Breast epithelium (tissue), 4 donors: ENCODE measurements at places on chromosomes 5 and 9.

- H3K27me3 ChIP-seq: no peaks in the 10 kb centered on the region
- DNase-seq: no peak
- H3K27ac ChIP-seq: peak overlapping the region; percentile 97
- H3K4me3 ChIP-seq: peak overlapping the region; percentile 59
Measured at GRCh38 chr9:136117916-136118319, 757 bp downstream of the TMEM250 start.

GRCh38 chr5:37603072-37603471, 224.0 kb downstream of the WDR70 start:
- no peak for DNase-seq
- H3K36me3 ChIP-seq: no peaks in the 10 kb centered on the region
- H3K27me3 ChIP-seq: no peaks in the 10 kb centered on the region
- no peak overlapping the region for H3K4me3 ChIP-seq
- H3K4me1 ChIP-seq: no peaks in the 10 kb centered on the region

GRCh38 chr5:149320791-149321330, 24.4 kb upstream of the GRPEL2 start:
- H3K27ac ChIP-seq: peak overlapping the region; percentile 1
- H3K4me1 ChIP-seq: no peaks in the 10 kb centered on the region
- H3K4me3 ChIP-seq: no peak overlapping the region
- peak; percentile 80 for DNase-seq
- H3K27me3 ChIP-seq: no peaks in the 10 kb centered on the region

DNA sequence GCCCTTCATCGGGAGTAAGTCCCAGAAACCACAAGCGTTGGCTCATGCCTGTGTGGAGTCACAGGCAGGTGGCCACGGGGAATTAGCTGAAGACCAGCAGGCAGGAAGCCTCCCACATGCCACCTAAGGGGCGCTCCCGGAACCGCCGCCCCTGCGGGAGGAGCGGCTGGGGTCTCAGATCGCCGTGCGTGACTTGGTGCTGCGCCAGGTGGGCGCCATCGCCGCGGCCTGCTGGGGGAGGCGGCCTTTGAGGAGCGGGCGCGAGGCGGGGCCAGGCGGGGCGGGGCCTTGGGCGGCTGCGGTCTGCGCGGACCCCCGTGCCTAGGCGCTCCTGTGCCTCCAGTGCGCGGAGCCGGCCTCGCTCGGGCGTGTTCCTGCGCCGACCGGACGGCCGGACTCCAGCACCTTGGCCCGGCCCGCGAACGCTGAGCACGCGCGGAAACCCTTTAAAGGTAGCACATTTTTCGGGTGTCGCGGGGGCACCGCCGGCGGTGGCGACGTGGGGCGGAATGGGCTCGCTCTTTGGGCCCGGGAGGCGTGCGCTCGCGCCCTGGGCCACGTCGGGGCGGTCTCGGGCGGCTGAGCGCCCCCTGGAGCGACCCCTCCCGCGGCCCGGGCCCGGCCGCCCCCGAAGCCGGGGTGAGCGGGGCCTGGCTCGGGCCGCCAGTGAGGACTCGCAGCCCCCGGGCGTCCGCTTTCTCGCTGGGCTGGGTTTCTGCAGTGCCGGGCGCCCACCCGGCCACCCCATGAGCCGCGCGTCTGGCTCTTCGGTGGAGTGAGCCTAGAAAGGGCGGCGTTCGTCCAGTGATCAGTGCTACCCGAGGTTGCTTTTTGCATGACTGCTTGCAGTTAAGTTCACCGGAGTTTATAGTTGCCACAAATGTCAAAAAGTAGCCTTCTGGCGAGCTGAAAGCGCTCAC, 24.5 kb downstream of the LECT2 start:
- peaks cover 28% of the 10 kb centered on the region for H3K27me3 ChIP-seq
- no peak for DNase-seq
- H3K4me3 ChIP-seq: peak overlapping the region; percentile 63

GRCh38 chr5:65047948-65048690, 279.4 kb downstream of the CWC27 start:
- H3K27ac ChIP-seq: no peak overlapping the region
- no peaks in the 10 kb centered on the region for H3K36me3 ChIP-seq
- H3K4me3 ChIP-seq: no peak overlapping the region
- no peaks in the 10 kb centered on the region for H3K27me3 ChIP-seq

DNA sequence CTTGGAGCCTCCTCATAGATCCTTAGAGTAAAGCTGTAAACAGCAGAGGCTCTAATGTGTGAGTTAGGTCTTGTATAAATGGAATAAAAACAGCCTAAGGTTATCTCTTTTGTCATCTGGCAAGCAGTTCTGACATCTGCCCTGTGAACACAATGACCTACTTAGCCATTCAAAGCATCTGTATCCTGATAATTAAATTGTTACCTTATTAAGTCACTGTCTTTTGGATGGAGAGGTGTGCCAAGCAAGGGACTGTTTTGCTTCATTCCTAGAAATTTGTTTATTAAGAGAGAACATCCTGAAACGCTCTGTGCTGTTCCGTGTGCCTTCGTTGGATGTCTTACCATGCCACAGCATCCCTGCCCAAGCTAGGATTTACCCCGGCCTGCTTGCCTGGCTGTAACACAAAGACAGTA, 1.5 kb downstream of the LSM11 start:
- no peak overlapping the region for H3K27ac ChIP-seq
- DNase-seq: no peak
- H3K27me3 ChIP-seq: no peaks in the 10 kb centered on the region
- H3K4me1 ChIP-seq: no peaks in the 10 kb centered on the region
- H3K36me3 ChIP-seq: no peaks in the 10 kb centered on the region
